CD4-positive, alpha-beta T cell treated with Interleukin-2 at 100 ng/mL for 4 hours (primary cell): ENCODE measurements at places on chromosomes 12 and 14.
A peak's percentile ranks its signal among the peaks of the same experiment; 100 is the strongest.

- DNase-seq = no peak
Observed at GRCh38 chr12:104490850-104491249, 34.1 kb downstream of the CHST11 start.

- no peak for DNase-seq
Observed at GRCh38 chr14:46248001-46248630, 403.5 kb downstream of the RPL10L start.

DNA sequence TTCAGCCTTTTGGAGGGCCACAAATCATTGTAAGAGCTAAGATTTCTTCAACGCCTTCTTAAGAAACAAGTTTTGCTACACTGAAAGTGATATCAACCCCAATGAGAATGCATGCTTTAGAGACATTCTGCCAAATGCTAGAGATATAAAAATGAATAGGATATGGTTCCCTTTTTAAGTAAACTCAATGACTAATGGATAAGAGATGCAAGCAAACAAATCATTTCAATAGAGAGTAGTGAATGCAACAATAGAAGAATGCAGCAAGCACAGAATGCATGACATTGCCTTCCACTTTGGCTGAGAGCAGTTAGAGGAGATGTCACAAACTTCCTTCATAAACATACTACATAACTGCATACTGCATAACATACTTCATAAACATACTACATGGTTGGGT is 116.4 kb downstream of the PDZRN4 start:
- DNase-seq = no peak

GRCh38 chr12:103495469-103496456 is at the start of gene C12orf42:
C12orf42 (minus strand) TSS chr12:103495968; CDS start chr12:103478426, 17,542 bp downstream.
- DNase-seq = peak; percentile 54

DNA sequence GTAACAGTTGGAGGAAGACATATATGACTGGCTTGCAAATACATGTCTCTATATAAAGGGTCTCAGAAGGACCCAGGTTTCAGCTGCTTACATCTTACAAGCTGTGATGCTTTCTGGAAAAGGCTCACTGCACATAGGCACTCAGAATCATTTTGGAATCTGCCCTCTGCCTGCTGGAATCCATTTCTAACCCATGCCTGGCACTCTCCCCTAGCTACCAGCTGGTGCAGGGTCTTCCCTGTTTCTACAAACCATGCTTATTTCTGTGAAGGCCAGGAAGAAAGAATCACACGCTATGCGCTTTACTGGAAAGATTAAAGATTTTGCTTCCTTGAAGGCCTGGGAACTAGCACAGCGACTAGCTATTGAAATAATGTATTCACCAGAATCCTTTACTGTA is 151.3 kb downstream of the DICER1 start:
- DNase-seq = no peak

GRCh38 chr12:107749083-107749482 is 11.9 kb downstream of the PRDM4 start:
- no peak for DNase-seq

- DNase-seq = peak; percentile 26
Observed at GRCh38 chr12:121893961-121894460, 5.4 kb downstream of the PSMD9 start.

GRCh38 chr12:6241495-6241894 is 41.3 kb downstream of the CD9 start:
- no peak for DNase-seq

GRCh38 chr12:50302686-50303085 is 19.4 kb upstream of the LIMA1 start:
- no peak for DNase-seq

DNA sequence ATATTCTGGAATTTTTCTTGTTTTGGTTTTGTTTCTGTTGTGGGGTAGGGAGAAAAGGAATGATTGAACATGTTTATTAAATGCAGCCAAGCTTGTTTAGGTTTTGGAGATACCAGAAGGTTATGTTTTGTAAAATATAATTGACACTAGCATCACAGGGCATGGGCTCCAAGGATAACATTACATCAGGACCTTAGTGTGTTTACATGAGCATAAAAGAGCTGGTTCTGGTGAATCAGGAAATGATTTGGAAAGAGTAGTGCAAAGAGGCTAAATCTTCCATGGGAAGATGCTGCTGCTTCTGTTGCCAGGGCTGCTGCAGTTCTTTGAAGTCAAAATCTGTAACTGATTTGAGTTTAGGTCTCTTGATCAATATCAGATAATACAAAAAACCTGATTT is 118.7 kb downstream of the ETNK1 start:
- DNase-seq = no peak

DNA sequence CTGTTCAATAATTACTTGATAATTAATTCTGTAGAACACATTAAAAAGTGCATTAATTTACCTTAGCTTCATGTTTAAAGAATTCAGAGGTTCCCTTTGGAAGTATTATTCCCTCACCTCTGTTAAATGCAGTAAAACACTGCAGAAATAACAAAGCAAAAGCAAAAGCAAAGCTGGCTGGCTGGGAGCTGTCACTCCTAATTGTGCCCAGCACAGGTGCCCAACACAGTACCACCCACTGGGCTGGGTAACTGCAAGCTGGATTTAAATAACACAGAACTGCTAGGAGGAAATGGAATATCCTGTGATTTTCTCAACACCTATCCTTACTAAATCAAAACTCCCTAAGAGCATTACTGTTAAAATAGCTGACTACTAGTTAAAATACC is 72.6 kb downstream of the SLC2A13 start:
- no peak for DNase-seq

DNA sequence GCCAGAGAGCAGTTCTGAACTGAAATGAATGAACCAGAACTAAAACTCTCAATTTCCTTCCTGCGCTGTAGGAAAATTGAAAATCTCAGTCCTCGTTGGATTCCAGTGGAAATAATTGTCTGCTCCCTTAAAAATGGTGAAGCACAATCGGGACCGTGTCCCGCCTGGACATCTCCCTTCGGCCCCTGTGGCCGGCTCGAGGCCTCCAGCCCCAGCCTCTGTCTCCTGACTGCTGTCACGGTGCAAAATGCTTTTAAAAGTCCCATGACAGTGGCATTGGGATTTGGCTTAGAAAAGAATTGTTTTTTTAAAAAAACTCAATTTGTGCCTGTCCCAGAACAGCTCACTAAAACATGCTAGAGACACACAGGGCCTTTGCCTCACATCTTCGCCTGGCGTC is 142.5 kb downstream of the ZNF664 start:
- DNase-seq = no peak

GRCh38 chr12:123808167-123808566 is 46.1 kb downstream of the DNAH10 start:
- DNase-seq = no peak

DNA sequence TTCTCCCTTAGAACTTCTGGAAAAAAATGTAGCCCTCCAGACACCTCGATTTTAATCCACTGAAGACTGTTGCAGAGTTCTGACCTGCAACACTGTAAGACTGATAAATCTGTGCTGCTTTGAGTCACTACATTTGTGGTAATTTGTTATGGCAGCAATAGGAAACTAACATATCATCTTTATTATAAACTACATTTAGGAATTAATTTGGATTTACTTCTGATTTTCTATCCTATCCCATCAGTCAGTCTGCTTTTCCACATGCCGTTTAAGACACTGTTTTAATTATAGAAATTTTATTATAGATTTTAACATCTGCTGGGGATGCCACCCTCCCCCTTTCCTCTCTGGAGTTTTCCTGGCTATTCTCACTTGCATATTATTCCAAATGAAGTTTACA is 375.2 kb downstream of the DUSP6 start:
- no peak for DNase-seq

- DNase-seq = peak; percentile 37
Observed at GRCh38 chr14:22994762-22995275, 12.5 kb upstream of the AJUBA start.

- no peak for DNase-seq
Observed at GRCh38 chr14:96897184-96897583, 100.0 kb downstream of the VRK1 start.

DNA sequence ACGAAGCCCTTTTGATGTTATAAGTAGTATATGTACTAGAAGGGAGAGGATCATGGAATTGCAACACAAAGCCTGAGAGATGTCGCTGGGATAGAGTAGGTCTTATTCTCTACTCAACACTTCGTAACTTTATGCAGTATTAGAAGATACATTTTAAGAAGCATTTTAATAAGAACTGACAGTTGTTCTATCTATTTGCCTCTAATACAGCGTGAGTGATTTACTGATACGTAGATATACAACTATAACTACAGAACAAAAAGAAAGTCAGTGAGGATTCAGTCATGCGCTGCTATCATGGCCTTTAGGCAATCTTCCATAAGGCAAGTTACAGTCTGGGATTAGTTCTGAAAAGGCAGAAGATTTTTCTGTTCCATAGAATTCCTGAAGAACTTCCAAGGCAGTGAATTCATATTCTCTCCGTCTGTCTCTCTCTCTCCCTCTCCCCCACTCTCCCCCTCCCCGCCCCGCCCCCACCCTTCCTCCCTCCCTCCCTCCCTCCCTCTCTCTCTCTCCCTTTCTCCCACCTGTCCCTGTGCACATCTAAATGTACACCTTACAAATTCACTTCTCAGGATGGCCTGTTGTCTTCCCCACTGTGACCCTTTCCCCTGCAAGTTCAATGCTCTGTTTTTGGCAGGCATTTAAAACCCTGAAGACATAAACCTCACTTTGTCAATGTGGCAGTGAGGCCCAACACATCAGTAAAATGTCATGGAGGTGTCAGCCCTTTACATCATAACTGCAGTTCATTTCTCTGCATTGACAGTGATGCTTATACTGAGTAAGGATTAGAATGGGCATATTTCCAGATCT is 470.6 kb downstream of the EGLN3 start:
- DNase-seq = no peak

- no peak for DNase-seq
Observed at GRCh38 chr12:120237360-120238171, 28.0 kb downstream of the PXN start.

- no peak for DNase-seq
Observed at GRCh38 chr14:69154779-69155178, 1.9 kb upstream of the DCAF5 start.

GRCh38 chr12:116614194-116614915 is 55.2 kb downstream of the MAP1LC3B2 start:
- DNase-seq = no peak

DNA sequence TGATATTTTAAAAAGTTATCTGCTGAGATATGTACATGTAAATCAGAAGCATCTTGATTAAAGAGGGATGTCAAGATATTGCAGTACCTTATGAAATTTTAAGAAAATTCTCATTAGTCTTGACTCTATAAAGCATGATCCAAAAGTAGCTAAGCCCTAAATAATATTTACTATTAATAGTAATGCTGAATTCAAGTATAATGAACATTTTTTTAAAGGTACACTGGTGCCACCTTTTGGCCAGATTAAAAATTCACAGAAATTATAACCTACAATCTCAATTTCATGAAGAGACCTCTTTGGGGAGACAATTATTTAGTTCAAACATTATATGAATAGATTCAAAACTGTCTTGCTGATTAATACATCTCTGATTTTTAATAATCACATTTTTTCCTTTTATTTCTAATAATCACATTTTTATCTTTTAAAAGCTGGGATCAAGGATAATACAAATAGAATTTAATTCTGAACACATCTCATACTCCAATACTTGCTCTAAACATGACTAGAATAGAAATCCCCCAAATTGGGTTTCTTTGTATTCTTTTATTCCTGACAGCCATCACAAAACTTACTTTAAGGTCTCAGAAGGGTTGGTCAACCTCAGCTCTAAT is 13.4 kb downstream of the AKAP5 start:
- DNase-seq = peak; percentile 62

DNA sequence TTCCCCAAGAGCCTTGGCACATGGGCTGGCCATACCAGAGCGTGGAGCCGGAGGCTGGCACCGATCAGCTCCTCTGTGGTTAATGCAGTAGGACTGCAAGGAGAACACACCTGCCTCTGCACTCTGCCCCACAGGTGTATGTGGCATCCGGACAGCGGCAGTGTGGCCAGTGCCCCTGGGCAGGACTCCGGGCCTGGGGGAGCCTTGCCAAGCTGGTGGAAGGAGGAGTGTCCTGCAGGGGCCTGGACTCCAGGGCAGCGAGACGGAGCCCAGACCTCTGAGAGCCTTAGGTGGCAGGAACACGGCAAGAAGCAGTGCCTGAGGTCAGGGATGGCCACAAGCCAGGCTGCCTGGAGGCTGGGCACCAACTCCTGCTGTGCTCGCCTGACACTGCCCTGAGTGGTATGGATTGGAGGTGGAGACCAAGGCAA is 5.3 kb upstream of the BEGAIN start:
- DNase-seq = no peak

GRCh38 chr14:68146818-68147217 is 327.2 kb downstream of the RAD51B start:
- DNase-seq = no peak

DNA sequence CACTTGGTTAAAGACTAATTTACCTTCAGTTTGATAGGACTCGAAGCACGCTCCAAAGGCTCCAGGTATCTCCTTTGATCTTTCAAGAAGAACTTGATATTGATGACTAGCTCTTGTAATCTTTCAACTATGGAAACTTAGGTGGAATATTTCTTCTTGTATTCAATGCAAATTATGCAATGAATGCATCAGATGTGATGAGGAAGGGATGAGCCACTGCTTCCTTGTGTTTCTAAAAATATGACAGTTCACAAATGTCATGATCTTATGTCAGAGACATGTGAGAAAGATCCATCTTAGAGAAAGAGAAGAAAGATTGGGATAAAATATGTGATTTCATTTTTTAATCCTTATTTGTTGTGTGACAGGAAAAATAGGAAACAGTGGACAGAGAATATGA is 9.9 kb downstream of the RNASE9 start:
- no peak for DNase-seq

- no peak for DNase-seq
Observed at GRCh38 chr12:101845137-101845711, 14.5 kb upstream of the GNPTAB start.

DNA sequence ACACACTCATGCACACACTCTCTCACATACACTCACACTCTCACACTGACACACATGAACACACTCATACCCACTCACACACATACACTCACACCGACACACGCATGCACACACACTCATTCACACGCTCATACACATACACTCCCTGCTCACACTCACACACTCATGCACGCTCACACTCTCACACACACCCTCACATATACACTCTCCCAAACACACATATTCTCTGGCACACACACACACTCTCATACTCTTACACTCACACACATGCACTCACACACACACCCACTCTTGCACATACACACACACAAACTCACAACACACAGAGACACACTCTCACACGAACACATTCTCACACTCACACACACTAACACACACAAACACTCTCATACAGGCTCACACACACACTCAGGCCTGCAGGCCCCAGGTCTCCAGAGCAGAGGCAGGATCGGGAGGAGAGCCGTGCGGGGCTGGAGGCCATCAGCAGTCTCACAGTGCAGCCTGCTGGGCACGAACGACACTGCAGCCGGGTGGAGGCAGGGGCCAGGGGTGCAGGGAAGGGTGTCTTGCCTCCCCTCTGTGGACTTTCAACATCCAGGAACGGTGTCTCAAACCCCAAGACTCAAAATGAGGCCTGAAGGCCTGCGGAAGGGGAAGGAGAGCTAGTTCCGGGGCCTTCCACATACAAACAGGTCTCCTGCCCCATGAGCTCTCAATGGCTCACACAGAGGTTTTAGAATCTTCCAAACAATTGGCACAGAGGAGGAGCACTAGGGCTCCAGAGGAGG is 148.7 kb downstream of the ANO2 start:
- DNase-seq = no peak
